ENCODE measurements at places on chromosomes 11 and 22. TPM values are rescaled to one million over a fixed set of nuclear protein-coding genes. Genes with fewer than 3 reads are reported as not detected.

Gene NFAM1
- total RNA-seq, result 0.36 TPM

Gene SLC6A5
- not detected for total RNA-seq

Gene CNTN5
- total RNA-seq, result not detected

Gene MOGAT2
- not detected for total RNA-seq

Gene USH1C
- total RNA-seq, result 0.80 TPM

Gene APOA5
- total RNA-seq, result not detected

Gene ZDHHC5
- 54.1 TPM for total RNA-seq

Gene CYP2D6
- total RNA-seq, result 1.2 TPM

Gene C11orf52
- total RNA-seq, result 1.5 TPM

Gene MYOD1
- total RNA-seq, result not detected

Gene WDR74
- 63.1 TPM for total RNA-seq

Gene TEX12
- 0.46 TPM for total RNA-seq

Gene TCN1
- total RNA-seq, result not detected

Gene OR51I1
- 0.60 TPM for total RNA-seq

Gene PGA3
- total RNA-seq, result 1.0 TPM

Gene SOX10
- total RNA-seq, result 0.24 TPM

Gene MIAT
- 0.56 TPM for total RNA-seq

Gene SHANK2
- 3.5 TPM for total RNA-seq

Gene GDPD5
- total RNA-seq, result 8.8 TPM

All from ovary (tissue), 10 donors.